Neuronal stem cell (in vitro differentiated cells): ENCODE measurements at places on chromosomes 13 and 19.

DNA sequence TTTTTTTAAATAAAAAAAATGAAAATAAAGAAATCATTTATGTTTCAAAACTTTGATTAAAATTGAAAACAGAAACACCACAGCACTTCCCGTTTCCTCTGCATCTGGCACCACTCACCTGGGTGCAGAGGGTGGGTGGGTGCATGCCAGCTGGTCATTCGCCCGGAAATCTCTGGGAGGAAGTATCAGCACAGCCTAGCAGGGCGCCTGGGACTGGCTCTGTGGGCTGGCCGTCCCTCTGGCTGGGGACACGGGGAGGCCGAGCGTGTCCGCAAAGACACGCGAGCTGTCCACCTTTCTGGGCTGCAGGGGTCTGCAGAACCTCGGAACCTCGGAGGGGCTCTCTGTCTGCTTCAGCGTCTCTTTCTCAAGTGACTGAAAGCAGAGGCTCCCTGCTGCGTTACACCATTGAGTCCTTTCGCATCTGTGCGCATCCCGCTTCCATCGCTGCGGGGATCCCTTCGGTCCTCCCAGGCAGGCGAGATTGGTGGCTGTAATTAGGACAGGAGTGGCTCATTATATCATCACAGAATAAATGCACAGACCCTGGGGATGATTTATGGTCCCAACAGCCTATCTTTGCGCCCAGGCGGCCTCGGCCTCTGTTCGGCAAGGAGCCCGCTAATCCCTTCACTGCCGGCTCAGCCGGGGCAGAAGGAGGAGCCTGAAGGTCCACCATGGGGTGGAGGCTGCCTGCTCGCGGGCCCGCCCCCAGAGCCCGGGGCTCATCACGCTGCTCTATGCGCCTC is 17.2 kb downstream of the CRTC1 start:
- peaks cover 7% of the 10 kb centered on the region for H3K4me1 ChIP-seq
- peak; percentile 67 for DNase-seq
- H3K36me3 ChIP-seq: no peaks in the 10 kb centered on the region

GRCh38 chr13:48000559-48001113 is 437 bp downstream of the SUCLA2 start:
- H3K4me3 ChIP-seq: peak overlapping the region; percentile 82
- peaks cover 2% of the 10 kb centered on the region for H3K4me1 ChIP-seq
- DNase-seq: no peak
- no peak overlapping the region for H3K27ac ChIP-seq
- H3K36me3 ChIP-seq: peaks cover 35% of the 10 kb centered on the region

DNA sequence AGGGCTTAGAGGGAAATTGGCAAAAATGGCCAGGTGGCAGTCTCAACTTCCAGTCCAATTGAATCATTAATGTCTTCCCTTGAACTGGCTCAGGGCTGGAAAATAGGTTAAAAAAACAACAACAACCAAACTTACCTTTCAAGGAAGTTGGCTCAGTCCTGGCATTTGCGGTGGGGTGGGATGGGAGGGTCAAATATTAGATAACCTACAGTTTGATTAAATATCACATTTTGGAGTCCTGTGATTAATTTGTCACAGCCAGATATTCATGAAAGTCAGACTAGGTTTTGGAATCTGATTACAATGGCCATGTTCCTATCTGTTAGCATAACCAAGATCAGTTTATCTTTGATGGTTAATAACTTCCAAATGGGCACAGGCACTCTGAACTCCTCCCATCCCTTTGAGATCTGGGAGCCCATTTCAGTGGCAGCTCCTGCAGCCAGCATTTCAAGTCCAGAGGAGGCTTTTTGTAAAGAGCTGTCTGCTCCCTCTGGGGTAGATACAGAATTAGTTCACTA is 7.8 kb upstream of the DZIP1 start:
- no peak for DNase-seq
- H3K36me3 ChIP-seq: no peaks in the 10 kb centered on the region
- H3K4me1 ChIP-seq: no peaks in the 10 kb centered on the region
- H3K4me3 ChIP-seq: no peak overlapping the region

GRCh38 chr13:77740931-77741596 is 43.6 kb downstream of the SLAIN1 start:
- peaks cover 6% of the 10 kb centered on the region for H3K4me1 ChIP-seq
- H3K4me3 ChIP-seq: no peak overlapping the region
- H3K27me3 ChIP-seq: no peaks in the 10 kb centered on the region
- no peak for DNase-seq
- no peak overlapping the region for H3K27ac ChIP-seq
- H3K36me3 ChIP-seq: peaks cover 5% of the 10 kb centered on the region

- no peak overlapping the region for H3K4me3 ChIP-seq
- no peaks in the 10 kb centered on the region for H3K27me3 ChIP-seq
- H3K27ac ChIP-seq: no peak overlapping the region
- H3K4me1 ChIP-seq: no peaks in the 10 kb centered on the region
Observed at GRCh38 chr13:93539914-93540313, 313.3 kb downstream of the GPC6 start.

DNA sequence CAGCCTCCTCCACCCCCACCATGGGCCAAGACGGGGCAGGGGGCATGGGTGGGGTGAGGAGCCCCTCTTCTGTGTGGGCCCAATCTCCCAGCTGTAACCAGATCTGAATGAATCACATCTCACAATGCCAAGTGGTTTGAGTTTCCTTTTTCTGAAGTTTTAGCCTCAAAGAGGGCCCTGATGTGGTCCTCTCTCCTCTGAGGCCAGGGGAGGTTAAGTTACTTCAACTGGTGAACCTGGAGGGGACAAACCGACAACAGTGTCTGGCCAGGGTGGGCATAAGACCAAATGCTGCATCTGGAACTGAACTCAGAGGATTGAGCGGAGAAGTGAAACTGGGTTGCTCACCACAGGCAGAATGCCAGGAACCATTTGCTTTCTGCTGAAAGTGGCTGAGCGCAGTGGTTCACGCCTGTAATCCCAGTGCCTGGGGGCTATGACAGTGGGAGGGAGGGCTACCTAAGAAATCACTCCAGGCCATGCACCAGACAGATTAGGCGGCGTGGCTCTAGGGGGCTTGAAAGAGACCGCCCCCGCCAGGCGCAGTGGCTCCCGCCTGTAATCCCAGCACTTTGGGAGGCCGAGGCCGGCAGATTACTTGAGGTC is 15.4 kb upstream of the IRGC start:
- H3K36me3 ChIP-seq: no peaks in the 10 kb centered on the region
- H3K27ac ChIP-seq: no peak overlapping the region
- no peak for DNase-seq
- H3K4me1 ChIP-seq: peaks cover 5% of the 10 kb centered on the region
- H3K4me3 ChIP-seq: no peak overlapping the region
- H3K27me3 ChIP-seq: peaks cover 3% of the 10 kb centered on the region

- no peak for DNase-seq
- H3K27ac ChIP-seq: no peak overlapping the region
- H3K36me3 ChIP-seq: no peaks in the 10 kb centered on the region
- peaks cover 2% of the 10 kb centered on the region for H3K4me1 ChIP-seq
- no peaks in the 10 kb centered on the region for H3K27me3 ChIP-seq
Observed at GRCh38 chr13:26061947-26062346, 10.1 kb upstream of the SHISA2 start.

- H3K4me3 ChIP-seq: no peak overlapping the region
- H3K27ac ChIP-seq: no peak overlapping the region
- H3K36me3 ChIP-seq: no peaks in the 10 kb centered on the region
Observed at GRCh38 chr19:391726-392374, 17.1 kb downstream of the C2CD4C start.

DNA sequence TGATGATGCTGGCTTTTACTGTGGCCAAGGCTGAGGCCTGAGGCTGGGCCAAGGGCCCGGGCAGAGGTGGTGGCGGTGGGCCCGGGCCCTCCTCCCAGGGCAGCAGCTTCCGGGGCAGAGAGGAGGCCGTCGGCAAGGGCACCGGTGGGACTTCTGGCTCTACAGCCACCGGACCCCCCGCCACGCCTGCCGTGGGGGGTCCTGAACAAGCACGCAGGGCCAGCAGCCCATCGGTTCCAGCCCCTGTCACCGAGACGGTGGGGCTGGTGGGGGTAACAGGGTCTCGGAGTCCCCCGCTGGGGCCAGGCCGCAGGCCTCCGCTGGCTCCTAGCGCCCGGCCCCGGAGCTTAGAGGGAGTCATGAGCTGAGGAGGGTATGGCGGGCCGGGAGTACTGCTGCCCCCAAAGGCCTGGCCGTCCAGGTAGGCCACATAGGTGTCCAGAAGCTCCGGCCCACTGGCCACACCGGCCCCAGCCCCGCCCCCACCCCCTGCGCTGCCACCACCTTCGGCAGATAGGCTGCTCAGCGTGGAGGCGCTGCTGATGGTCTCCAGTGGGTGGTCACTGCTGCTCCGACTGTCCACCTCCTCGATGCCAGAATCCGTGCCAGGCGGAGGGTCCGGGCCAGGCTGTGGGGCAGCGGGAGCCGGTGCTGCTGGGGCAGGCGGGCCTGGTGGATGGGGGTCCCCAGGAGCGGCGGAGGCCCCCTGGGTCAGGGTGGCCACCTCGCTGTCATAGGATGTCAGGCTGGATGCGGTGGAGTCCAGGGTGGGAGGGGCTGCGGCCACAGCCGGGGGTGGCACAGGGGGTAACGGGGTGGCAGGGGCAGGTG is 17.3 kb downstream of the C19orf81 start:
- H3K4me1 ChIP-seq: peaks cover 12% of the 10 kb centered on the region
- H3K36me3 ChIP-seq: no peaks in the 10 kb centered on the region
- no peak for DNase-seq
- H3K27me3 ChIP-seq: peaks cover 17% of the 10 kb centered on the region

- DNase-seq: no peak
- no peaks in the 10 kb centered on the region for H3K4me1 ChIP-seq
- no peak overlapping the region for H3K27ac ChIP-seq
- H3K4me3 ChIP-seq: no peak overlapping the region
Observed at GRCh38 chr19:44649578-44650145, 6.0 kb downstream of the PVR start.
